ENCODE measurements at places on chromosomes 11 and 22.

- peak; percentile 53 for DNase-seq
Measured at GRCh38 chr22:28243539-28243938, 324.5 kb upstream of the PITPNB start.

DNA sequence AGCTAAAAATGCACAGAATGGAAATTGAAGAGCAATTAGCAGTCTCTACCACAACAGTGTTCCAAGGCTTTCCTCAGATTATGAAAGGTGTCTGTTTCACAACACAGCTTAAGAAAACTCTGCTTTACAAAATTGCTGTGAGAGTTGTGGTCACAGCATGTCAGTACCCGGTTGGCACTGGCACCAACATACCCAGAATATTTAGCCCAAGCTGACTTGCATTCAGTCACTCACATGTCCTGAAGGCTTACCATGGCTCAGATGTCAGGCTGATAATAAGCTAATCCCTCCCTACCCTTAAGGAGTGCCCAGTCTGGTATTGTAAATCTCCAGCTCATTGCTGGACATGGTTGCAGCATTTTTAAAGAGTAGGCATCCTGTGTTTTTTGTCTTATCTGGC lies 14.9 kb downstream of the NCR3LG1 start:
- DNase-seq: no peak

DNA sequence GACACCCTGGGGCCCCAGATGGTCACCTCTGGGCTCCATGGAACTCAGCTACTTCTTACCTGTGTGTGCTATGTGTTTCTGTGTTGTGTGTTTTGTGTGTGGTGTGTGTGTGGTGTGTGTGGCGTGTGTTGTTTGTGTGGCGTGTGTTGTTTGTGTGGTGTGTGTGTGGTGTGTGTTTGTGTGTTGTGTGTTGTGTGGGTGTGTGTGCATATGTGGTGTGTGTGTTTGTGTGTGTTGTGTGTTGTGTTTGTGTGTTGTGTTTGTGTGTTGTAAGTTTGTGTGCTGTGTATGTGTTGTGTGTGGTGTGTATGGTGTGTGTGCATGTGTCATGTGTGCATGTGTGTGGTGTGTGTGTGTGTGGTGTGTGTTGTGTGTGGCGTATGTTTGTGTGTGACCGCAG lies 3.8 kb upstream of the WNT7B start:
- no peak for DNase-seq

- DNase-seq: no peak
Measured at GRCh38 chr11:71109586-71109985, 142.8 kb downstream of the SHANK2 start.

GRCh38 chr22:49011769-49012648 lies 815.7 kb downstream of the BRD1 start:
- no peak for DNase-seq

- no peak for DNase-seq
Measured at GRCh38 chr11:32991898-32992297, 23.8 kb upstream of the DEPDC7 start.

DNA sequence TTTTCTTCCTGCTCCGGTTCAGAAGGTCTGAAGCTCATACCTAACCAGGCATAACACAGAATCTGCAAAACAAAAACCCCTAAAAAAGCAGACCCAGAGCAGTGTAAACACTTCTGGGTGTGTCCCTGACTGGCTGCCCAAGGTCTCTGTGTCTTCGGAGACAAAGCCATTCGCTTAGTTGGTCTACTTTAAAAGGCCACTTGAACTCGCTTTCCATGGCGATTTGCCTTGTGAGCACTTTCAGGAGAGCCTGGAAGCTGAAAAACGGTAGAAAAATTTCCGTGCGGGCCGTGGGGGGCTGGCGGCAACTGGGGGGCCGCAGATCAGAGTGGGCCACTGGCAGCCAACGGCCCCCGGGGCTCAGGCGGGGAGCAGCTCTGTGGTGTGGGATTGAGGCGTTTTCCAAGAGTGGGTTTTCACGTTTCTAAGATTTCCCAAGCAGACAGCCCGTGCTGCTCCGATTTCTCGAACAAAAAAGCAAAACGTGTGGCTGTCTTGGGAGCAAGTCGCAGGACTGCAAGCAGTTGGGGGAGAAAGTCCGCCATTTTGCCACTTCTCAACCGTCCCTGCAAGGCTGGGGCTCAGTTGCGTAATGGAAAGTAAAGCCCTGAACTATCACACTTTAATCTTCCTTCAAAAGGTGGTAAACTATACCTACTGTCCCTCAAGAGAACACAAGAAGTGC lies 661 bp upstream of the MALAT1 start:
- peak; percentile 76 for DNase-seq

- no peak for DNase-seq
Measured at GRCh38 chr11:78733031-78733430, 158.4 kb upstream of the NARS2 start.

DNA sequence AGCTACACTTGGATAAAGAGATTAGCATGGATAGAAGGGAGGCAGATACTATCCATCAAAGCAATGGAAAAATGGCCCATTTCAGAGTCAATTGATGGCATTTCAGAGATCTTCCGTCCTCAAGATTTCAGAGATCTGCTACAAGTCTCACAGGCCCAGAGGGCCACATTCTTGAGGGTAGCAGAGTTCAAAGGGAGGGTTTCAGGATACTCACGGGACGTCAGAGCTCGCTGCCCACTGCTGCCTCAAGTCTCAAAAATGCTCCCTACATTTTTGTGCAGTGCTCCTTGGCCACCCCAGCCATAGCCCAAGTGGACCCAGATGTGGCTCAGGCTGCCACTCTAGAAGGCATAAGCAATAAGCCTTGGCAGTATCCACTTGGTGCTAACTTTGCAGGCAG lies 24.9 kb downstream of the RTL6 start:
- DNase-seq: no peak

DNA sequence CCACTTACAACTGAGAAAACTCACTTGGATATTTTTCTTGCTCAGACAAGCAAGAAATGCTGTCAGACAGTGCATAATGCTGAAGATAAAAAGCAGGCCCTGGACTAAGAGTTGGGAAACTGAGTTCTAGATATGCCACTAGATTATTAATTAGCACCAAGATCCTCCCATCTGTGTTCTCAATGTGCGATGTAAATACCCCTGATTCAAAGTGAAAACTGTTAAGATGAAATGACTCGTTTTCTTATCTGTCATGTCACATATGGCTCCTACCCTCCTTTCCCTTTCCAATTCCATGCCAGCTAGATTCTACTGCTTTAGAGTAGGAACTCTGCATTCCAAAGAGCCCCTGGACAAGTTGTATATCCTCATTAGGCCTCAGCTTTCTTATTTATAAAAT lies 88.9 kb upstream of the CLNS1A start:
- no peak for DNase-seq

DNA sequence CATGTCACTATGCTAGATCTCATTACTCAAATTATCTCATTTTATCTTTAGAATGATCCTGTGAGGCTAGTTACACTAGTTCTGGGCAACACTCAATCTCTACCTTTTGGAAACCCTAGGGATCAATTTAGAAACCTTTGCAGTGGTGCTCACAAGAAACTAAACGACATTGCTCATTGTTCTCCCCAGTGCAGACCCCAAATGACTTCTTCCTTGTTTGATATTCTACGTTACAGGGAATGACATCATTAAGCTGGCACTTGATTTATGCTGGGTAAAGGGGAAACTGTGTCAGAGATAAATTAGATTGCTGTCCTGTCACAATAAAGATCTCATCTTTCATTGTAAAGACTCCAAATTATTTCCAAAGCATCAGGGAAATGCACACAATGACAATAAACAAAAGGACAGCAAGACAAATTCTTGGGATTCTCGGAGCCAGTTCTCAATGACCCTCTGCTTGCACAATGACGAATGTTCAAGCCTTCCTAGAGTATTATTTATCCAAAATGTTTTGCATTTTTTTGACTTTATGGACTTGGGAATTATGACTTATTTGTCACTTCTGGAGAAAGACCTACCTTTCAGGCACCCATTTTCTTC lies 1121.8 kb upstream of the TENM4 start:
- DNase-seq: no peak

DNA sequence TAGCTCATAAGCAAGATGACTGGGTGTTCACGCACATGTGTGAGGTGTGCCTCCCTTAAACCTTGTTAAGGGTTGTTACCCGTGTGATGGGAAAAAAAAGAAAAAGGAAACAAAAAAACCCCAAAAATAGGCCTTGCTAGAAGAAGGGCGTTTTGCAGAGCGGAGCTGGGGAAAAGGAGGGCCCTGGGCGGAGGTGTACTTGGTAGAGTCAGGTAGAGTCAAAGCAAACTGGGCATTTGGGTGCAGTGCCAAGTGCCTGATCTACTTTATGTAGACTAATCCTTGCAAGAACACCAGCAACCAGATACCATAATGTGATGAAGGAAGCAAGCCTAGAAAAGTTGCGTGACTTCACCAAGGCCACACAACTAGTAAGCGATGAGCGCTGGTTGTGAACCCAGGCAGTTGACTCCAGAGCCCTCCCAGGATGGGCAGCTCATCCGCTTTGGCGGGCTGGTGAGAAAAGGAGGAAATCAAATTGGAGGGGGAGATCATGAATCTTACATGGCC lies 1.2 kb upstream of the TIRAP start:
- no peak for DNase-seq

DNA sequence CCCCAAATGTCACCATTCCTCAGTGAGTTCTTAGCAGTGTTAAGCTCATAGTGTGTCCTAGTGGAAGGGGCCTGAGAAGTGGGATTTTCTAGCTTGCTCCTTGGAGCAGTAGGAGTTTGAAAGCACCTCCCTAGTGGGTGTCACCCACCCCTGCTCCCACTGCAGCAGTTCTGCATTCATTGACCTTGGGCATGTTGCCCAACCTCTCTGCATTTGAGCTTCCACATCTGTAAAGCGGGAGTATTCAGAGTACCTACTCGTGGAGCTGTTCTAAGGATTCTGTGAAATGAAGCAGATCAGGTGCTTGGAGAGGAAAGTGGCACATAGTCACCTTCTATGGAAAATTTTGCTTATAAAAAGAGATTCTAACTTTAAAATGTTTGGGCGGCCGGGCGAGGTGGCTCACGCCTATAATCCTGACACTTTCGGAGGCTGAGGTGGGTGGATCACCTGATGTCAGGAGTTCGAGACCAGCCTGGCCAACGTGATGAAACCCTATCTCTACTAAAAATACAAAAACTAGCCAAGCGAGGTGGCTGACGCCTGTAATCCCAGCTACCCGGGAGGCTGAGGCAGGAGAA lies 16.9 kb downstream of the LMO2 start:
- no peak for DNase-seq

DNA sequence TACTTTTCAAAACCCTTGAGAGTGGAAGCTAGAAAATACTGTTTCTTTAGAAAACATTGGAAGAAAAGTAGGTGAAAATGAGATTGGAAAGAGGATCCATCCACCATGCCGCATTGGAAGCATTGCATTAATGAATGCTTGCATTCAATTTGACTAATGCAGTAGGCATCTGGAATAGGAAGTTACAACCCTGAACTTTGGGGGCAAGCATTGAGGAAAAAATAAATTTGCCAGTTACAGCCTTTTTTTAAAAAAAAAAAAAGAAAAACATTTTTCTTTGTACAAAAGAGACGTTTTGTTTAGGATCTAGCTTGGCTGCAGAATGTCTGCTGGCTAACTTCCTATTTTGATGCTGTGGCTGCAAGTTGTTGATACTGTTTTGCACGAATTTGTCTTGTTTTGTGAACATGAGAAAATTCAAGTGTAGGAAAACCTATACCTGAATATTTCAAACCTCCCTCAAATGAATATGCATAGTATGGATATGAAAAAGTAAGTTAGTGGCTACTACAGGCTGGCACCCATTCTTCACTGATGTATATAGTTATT lies 28.1 kb downstream of the RTN3 start:
- peak; percentile 19 for DNase-seq

DNA sequence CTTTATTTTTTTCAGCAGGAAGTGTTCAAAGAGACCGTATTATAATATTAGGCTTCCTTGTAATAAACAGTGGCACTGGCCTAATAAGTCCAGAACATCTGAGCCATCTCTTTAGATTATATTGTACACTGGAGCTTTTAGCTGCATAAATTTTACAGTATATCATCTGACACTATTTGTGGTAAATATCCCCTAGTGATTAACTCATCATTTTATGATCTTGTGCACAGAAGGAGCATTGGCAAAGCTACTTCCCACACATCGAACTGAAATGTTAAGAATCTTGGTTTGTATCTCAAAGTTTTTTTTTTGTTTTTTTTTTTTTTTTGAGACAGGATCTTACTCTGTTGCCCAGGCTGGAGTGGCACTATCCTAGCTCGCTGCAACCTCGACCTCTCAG lies 162.7 kb downstream of the HIPK3 start:
- DNase-seq: no peak

GRCh38 chr22:45321827-45322226 lies 12.1 kb downstream of the FAM118A start:
- no peak for DNase-seq

- peak; percentile 95 for DNase-seq
Measured at GRCh38 chr11:36372101-36372771, 76.1 kb downstream of the PRR5L start.

GRCh38 chr22:33544707-33545106 lies 375.6 kb downstream of the LARGE1 start:
- peak; percentile 4 for DNase-seq

Measured in cardiac fibroblast (primary cell).